ENCODE measurements at places on chromosomes 4 and X.

DNA sequence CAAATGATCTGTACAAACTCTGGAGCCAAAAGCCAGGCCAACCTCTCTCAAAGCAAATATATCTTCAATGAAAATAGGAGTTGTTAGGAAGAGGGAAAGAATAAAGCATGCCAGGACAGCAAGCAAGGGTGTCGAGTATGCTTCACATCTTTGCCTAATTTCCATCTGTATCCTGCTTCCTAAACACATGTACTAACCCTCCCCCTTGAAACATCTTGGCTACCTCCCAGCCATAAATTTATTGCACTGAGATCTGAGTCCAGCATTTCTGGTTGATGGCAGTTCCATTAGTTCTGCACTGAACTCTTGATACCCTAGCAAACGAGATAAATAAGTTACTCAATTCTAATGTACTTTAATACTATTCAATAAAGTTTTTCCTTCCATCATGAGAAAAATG lies 430.5 kb upstream of the TRAM1L1 start:
- DNase-seq = no peak

DNA sequence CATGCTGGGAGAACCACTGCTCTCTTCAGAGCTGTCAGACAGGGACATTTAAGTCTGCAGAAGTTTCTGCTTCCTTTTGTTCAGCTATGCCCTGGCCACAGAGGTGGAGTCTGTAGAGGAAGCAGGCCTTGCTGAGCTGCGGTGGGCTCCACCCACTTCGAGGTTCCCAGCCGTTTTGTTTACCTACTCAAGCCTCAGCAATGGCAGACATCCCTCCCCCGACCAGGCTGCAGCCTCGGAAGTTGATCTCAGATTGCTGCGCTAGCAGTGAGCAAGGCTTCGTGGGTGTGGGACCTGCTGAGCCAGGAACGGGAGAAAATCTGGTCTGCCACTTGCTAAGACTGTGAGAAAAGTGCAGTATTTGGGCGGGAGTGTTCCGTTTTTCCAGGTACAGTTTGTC lies 118.9 kb downstream of the SLC10A6 start:
- no peak for DNase-seq

DNA sequence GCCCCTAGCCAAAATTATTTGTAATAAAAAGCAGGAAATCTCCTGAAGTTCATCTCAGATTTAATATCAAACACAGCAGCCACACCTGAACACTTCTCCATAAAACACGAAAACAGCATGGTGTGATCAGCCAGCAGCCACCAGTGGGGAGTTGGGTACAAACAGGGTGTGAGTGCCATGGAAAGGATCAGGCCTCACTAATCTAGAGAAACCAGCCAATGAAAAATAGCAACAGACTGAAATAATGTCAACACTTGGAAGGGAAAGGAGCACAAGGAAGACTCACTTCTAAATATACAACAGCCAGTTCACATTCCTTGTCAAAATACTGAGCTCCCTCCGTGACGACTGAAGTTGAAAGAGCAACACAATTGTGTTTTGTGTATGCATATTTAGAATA lies 46.0 kb downstream of the SLC7A11 start:
- no peak for DNase-seq

DNA sequence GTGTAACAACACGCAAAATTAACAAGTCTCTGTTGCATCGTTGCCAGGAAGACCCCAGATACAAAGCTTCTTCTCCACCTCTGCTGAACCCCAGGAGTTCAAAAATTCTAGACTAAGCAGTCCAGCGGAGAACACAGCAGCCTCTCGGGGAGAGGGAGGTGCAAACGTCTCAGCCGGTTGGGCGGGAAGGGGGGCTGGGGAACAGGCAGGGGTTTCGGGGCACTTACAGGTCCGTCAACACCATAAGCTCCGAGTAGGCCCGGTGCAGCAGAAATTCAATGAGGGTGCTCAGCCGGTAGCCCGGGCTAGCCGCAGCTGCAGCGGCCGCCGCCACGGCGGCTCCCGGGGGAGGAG lies 394 bp downstream of the MED14 start:
- no peak for DNase-seq

DNA sequence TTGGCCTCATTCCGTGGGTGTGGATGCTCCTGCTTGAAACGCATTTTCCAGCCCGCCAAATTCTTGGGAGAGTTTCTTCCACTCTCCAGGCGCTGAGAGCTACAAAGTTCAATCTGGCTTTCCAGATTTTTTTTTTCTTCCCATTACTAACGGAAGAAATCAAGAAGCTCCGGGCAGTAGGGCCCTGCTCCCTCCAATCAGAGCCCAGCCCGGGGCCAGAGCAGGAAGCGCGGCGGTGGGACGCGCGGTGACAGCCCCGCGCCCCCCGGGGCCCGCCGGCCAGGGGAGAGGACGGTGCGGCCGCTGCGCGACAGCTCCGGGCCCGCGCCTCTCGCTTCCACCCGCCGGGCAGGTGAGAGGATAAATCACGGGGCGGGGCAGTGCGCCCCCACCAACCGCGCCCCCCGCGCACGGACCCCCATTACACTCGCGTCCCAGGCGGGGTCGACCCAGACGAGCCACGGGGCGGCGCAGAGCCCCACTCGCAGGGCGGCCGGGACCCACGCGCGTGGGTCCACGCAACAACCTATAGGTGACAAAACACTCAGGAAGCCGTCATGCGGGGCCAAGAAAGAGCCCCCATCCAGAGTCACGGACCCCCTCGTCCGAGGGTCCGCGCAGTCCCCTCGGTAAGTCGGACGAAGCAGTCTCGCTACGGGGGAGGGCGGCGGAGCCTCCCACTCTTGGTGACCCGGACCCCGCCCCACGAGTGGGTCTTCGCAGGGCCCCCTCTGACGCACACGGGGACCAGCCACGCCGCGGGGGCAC lies 868 bp downstream of the AFAP1 start:
- DNase-seq = no peak

GRCh38 chr4:128354205-128354821 lies 66.7 kb upstream of the PGRMC2 start:
- no peak for DNase-seq

GRCh38 chr4:173696011-173696410 lies 166.0 kb upstream of the HAND2 start:
- DNase-seq = no peak

- DNase-seq = no peak
These were observed 75.9 kb downstream of the NAA11 start for GRCh38 chr4:79249881-79250503.

DNA sequence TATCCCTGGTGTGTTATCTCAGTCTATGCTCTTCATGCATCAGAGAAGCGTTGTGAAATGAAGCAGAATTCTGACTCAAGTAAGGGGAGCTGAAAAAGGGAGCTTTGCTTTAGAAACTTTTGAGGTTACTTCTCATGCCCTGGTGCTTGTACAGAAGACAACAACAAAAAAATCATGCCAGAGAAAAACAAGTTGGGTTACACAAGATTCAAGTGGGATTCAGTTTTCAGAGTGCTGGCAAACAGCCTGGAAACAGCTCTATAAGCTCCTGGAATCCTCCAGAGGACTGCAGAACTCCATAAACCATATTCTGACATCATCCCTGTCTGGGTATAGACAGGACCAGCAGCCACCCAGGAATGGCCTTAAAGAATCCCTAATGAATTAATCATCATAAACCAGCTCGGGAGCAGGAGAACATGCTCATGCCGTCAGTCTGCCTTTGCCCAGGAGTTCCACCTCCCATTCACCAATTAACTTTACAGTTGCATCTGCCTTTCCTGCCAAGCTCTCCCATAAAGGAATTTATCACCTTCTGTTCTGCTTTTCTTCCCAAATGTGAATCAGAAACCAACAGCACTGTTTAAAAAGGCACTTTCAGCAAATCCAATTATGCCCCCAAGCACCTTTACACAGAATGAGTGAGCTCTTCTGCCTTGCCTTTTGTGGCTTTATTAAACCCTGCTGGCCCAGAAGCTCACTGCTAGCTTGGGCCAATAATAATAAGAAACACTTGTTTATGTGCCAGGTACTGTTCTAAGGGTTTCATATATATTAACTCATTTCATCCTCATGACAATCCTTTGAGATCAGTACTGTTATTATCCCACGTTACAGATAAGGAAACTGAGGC lies 54.5 kb upstream of the FBXW7 start:
- no peak for DNase-seq

DNA sequence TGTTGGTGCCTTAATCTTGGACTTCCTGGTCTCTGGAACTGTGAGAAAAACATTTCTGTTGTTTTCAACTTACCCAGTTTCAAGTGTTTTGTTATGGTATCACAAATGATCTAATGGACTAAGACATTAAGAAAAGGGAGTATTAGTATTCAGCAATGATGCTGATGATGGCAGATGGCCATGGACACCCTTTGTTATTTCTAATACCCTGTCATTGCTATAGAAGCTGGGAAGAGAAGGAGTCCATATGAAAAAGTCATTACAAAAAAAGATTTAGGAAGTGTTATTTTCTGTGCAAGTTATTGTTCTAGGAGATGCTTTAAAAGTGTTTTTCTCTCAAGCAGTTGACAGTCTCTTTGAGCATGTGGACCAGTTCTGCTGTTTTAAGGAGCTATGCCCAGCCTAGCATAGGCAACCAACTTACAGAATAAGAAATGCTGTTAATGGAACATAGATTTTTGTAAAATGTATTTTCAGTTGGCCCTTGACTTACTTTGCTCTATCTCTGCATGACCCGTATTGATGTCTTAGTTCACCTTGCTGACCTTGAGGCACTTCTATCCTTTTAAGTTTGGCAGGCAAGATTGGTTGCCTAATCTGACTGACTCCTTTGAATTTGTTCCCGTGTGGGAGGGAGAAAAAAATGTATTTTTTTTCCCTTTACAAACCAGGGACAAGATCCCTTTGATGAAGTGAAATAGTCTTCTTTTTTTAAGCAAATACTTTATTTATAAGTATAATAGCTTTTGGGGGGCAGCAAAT lies 6.0 kb upstream of the AFP start:
- DNase-seq = no peak

GRCh38 chr4:41661442-41662076 lies 87.0 kb downstream of the PHOX2B start:
- DNase-seq = no peak

DNA sequence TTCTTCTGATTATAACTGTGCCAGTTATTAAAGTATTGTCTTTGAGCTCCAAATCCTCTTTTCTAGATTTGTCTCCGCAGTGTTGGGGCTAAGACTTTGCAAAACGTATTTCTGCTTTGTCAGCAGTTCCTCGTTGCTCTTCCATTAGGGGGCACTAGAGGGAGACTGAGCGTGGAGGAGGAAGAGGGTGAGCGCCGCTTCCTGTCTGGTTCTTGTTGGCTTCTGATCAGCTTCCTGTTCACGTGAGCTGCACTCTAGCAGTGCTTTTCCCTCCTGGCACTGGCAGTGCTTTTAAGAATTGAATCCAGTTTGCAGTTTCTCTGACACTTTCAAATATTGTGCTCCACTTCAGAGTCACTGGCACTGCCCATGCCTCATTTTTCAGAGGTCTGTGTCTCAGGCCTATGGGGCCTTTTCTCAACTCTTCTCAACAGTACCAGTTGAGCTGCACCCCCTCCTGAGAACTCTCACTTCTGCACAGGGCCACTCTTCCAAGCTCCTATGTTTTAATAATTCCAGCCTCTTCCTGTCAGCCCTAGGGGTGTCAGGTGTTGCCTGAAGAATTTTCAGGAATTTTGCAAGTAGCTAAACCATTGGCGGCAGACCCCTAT lies 54.4 kb upstream of the LCORL start:
- DNase-seq = no peak

- no peak for DNase-seq
These were observed 43.6 kb upstream of the BMP2K start for GRCh38 chr4:78732332-78733104.

- no peak for DNase-seq
These were observed 1.4 kb downstream of the CD99 start for GRCh38 chrX:2692221-2693112.

DNA sequence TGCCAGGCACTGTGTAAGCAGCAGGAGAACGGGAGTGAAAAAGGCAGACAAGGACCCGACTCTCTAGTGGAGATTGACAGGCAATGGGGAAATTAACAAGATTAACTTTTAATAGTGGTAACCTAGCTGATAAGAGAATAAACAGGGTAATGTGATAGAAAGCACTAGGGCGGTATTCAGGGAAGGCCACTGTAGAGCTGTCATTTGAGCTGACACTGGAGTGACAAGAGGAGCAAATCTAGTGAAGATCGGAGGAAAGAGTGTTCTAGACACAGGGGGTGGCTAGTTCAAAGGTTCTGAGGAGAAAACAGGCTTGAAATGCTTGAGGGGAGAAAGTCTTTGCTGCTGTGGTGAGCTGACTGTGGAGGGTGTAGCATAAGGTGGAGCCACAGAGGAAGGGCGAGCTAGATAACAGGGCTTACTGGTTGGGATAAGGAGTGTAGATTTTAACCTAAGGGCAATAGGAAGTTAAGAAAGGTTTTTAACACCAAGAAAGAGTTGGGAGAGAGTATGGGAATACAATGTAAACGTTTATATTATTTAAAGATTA lies 122.8 kb downstream of the SLC10A7 start:
- no peak for DNase-seq

DNA sequence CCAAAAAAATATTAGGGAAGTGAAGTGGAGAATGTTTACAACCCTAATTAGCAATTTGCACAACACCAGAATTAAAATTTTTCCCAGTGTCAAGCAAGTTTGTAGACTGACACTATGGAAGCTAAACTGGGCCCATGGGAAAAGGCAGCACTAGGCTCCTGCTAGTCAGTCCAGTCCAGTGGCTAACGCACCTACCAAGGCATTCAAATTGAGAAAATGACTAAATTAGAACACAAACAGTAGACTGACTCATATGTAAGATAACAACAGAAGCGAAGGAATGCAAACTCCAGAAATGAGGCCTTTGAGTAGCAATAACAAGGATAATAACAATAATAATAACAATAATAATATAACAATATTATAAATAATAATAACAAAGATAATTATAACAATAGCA lies 90.7 kb downstream of the GRIA3 start:
- DNase-seq = no peak

DNA sequence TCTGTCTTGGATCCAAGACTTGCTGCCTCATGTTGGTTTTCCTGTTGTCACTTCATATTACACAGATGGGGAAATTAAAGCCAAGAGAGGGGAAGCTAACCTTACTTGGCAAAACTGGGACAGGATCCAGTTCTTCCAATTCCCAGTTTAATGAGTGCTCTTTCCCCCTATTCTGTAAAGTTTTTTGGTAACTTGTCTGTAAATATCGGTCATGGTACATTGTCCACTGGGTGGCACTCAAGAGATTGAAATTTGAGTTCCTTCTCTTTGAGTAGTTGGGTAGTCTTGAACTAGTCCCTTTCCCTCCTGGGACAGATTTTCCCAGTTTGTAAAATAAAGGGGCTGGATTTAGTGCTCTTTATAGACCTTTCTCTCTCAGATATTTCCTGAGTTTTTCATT lies 12.4 kb upstream of the EOLA2 start:
- DNase-seq = no peak

- no peak for DNase-seq
These were observed 1608.8 kb upstream of the PCDH10 start for GRCh38 chr4:131540256-131540655.

GRCh38 chrX:108438110-108438623 lies at the start of gene COL4A6:
Gene COL4A6 (minus strand): TSS chrX:108438422. CDS start chrX:108438196, 226 bp downstream.
- DNase-seq = no peak
